ENCODE measurements at places on chromosomes 13 and 19. TPM values are rescaled to one million over a fixed set of nuclear protein-coding genes. Genes with fewer than 3 reads are reported as not detected.

ZNF548 gene
- 22.1 TPM for total RNA-seq

TIMM44 gene
- total RNA-seq: 53.8 TPM

KIR3DL2 gene
- not detected for total RNA-seq

ANGPTL8 gene
- total RNA-seq: not detected

KLC3 gene
- not detected for total RNA-seq

KLK3 gene
- not detected for total RNA-seq

All from uterine smooth muscle cell (primary cell).